Dermis blood vessel endothelial cell (primary cell): ENCODE measurements at places on chromosomes 6 and 20. TPM values are rescaled to one million over a fixed set of nuclear protein-coding genes. Genes with fewer than 3 reads are reported as not detected.

GRCh38 chr6:109512271-109512817 is 29.3 kb upstream of the ZBTB24 start:
- DNase-seq: no peak

GRCh38 chr20:36320898-36321695 is 15.0 kb downstream of the DLGAP4 start:
- no peak for DNase-seq

GRCh38 chr6:44730771-44731391 is 343.4 kb downstream of the CDC5L start:
- DNase-seq: no peak

DNA sequence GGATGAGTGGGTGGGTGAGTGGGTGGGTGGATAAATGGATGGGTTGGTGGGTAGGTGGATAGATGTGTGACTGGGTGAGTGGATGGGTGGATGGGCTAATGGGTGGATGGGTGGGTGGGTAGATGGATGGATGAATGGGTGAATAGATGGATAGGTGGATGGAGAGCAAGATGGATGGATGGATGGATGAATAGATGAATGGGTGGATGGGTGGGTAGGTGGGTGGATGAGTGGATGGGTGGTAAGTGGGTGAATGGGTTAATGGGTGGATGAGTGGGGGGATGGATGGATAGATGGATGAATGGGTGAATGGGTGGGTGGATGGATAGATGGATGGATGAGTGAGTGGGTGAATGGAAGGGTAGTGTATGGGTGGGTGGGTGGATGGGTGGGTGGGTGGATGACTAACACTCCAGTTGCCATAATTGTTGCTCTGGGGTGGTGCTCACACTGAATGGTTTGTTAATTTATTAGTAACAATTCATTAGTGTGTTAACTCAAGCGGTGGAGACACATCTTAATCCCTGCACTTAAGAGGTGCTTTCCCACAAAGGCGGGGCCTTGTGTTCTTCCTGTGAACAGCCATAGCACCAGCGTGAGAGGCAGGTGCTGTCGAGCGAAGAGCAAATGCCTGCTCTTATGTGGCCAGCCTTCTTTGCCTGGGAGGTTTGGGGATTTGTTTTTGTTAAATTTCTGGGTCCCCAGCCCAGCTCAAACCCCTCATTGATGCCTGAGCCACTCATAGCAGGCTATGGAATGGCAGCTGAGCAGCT is 4.9 kb upstream of the APCDD1L start:
- DNase-seq: no peak

- DNase-seq: no peak
These were observed 16.1 kb upstream of the RBM38 start for GRCh38 chr20:57374931-57375651.

DNA sequence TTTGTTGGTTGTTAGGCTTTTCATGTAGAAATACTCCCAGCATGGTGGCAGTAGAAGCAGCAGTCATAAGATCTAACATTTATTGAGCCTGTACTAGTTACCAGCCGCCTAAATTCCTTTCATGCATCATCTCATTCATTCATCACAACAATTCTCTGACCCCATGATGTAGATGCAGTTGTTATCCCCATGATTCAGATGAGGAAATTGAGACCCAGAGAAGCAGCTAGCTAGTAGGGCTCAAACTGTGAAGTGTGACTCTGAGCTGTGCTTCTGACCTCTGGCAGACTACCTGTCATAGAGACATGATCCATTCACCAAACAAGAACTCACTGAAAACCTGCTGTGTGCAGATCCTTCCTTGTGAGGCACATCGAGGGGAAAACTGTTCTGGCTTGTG is 16.9 kb downstream of the RREB1 start:
- DNase-seq: no peak

GRCh38 chr6:3211681-3212080 is 15.8 kb downstream of the TUBB2B start:
- DNase-seq: no peak

DNA sequence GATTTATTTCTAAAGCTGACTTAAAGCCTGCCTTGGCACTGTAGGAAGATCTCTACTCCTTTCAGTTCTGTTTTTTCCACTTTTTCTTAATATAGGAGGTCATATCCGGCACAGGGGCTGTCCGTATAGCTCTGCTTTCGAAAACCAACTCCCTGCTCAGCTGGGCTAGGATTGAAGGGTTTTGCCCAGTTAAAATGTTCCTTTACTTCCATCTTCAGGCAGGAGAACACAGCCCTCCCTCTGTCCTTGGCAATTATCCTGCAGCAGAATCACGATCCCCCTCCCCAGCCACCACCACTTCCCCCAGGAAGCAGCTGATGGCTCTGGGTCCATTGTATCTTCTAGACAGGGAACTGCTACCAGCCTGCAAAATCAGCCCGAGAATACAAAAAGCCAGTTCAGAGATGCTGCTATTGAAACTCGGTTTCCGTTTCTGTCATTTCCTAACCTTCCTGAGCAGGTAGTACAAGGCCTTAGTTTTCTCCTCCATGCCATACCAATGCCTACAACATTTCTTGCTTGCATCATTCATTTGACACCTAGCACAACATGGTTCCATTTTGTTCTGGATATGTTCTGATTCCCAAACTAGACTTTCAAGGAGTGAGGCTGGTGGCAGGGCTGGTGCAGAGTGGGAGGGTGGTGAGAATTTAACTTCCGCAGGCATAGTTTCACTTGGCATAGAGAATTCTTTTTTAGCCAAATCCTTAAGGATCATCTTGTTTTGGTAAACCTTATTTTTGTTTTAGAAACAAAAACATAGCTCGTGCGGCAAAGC is 53.9 kb downstream of the FAM50B start:
- no peak for DNase-seq

The FOXA2 gene
- not detected in 2 replicates for total RNA-seq

The C6orf118 gene
- not detected in 2 replicates for total RNA-seq

The SRSF12 gene
- total RNA-seq: under 0.01 and 0.09 TPM in 2 replicates

The C20orf202 gene
- total RNA-seq: not detected in 2 replicates

The ARG1 gene
- total RNA-seq: 0.19 TPM in 1 of 2 replicates, not detected in the other

The ATF6B gene
- 13.4 and 20.5 TPM in 2 replicates for total RNA-seq
